Transverse colon (tissue), 4 donors: ENCODE measurements at places on chromosomes 13 and 19.

- DNase-seq: peak; percentile 16
These were observed 1239.8 kb upstream of the MIR17HG start for GRCh38 chr13:90107661-90108060.

DNA sequence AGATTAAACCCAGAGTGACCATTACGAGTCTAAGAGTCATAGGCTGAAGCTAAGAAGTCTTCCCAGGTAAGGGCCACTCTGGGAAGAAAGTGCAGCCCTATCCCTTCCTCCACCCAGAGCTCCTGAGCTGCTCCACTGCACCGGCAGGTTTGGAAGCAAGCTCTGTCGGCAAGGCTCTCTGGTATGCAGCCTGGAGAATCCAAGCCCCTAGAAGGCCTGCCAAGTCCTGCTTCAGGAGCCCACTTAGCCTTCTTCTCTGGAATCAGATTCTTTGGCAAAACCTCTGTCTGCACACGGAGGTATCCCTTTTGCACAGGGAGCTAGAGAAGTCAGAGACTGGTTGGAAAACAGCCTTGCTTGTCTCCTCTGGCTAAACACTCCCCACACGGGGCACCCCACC, 58.5 kb downstream of the CEBPG start:
- DNase-seq: no peak

DNA sequence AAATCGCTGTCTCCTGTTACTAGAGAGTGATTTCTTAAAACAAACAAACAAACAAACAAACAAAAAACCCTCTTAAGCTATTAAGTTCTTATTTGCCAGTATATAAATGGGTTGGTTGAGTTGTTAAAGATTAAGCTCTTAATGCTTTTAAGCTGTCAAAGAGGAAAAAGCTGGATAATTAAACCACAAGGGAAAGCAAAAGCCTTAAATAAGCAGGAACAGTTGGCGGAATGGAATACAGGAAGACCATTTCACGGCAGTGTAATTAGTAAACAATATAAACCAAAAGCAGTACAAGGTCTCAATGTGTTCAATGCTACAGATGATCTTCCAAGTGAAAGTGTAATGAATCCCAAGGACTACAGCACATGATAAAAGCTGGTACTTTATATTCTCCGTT, 32.2 kb upstream of the GGACT start:
- DNase-seq: no peak

GRCh38 chr13:19961489-19961888, 3.0 kb downstream of the ZMYM2 start:
- DNase-seq: no peak

DNA sequence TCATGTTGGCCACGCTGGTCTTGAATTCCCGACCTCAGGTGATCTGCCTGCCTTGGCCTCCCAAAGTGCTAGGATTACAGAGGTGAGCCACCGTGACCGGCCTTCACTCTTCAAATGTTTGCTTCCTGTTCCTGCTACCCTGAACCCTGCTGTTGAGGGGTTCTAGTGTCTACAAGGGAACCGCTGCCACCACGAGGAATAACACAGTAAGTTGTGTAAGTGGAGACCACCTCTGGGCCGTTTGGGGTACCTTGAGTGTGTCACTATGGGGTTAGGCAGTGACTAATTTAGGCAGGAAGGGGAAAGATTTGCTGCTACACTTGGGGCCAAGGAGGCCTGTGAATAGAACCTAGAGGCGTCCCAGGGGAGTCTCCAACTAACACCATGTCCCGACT, 2.2 kb upstream of the MYADM start:
- DNase-seq: no peak

GRCh38 chr19:56272161-56272798, at the start of gene EDDM13:
TSS of gene EDDM13 (plus strand) at chr19:56272748. CDS start at chr19:56272835, 87 bp downstream.
- DNase-seq: no peak

DNA sequence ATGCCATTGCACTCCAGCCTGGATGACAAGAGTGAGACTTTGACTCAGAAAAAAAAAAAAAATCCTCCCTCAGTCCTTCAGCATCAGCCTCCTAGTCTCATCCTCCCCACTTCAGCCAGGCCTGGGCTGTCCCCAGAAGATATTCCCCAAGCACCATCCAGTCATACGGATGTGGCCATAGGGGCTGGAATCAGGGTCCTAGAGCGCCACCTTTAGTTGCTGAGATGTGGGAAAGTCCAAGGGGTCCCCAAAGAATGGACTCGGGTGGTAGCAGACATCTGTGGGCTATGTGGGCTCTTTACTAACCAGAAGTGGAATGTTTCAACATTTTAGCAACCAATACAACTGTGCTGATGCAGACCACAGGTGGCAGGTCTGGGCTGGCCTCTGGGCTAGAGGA, 3.1 kb upstream of the TYROBP start:
- DNase-seq: no peak

DNA sequence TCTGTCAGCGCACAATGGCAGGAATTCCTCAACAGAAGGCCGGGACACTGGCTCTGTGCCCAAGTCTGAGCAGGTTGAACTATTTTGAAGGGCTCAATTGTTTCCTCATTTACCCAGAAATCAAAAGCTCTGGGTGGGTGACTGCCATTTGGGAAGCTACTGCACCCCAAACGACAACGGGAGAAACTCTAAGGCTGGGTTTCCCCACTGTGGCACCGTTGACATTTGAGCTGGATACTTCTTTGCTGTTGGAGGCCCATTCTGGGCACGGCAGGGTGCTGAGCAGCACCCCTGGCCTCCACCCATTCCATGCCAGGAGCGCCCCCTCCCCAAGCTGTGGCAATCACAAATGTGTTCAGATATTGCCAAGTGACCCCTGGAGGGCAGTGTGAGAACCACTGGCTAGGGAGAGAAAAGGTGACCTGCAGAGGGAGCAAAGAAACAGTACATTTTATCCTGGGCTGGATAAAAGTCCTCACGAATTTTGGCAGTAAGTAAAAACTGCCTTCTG, 62.5 kb downstream of the RFX2 start:
- no peak for DNase-seq

- DNase-seq: no peak
These were observed 69.4 kb upstream of the KLF12 start for GRCh38 chr13:74203576-74203975.

DNA sequence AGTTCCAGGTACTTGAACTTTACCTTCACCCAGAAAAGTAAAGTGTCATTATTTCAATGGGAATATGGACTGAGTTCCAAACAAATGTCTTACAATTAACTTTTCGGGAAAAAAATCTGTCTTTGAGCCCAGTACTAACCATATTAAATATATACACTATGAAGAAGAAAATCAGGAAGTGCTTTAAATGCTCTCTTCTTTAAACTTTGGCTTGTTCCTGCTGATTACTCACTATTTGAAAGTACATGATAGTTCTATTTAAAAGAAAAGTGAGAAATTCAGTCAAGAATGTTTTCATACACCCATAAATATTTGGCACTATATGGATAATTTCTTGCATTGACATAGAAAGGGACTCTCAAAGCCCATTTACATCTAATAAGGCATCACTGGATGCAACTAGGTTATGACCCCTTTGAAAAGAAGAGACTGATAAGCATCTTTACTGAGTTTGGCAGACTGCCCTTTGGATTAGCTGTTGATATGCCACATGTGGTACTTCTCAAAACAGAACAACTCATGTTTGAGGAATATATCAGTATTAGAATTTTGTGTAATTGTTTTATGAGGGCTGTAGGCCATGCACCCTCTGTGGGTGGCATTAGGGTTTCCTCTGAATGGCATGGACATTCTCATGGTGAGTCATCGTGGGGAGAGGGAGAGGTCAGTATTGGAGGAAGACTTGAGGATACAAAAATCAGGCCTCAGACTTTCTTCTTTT, 25.0 kb upstream of the VWA8 start:
- no peak for DNase-seq

- DNase-seq: peak; percentile 5
These were observed 734 bp upstream of the LRRC8E start for GRCh38 chr19:7887408-7888144.

- no peak for DNase-seq
These were observed 2.4 kb downstream of the ZBTB45 start for GRCh38 chr19:58516964-58517833.

DNA sequence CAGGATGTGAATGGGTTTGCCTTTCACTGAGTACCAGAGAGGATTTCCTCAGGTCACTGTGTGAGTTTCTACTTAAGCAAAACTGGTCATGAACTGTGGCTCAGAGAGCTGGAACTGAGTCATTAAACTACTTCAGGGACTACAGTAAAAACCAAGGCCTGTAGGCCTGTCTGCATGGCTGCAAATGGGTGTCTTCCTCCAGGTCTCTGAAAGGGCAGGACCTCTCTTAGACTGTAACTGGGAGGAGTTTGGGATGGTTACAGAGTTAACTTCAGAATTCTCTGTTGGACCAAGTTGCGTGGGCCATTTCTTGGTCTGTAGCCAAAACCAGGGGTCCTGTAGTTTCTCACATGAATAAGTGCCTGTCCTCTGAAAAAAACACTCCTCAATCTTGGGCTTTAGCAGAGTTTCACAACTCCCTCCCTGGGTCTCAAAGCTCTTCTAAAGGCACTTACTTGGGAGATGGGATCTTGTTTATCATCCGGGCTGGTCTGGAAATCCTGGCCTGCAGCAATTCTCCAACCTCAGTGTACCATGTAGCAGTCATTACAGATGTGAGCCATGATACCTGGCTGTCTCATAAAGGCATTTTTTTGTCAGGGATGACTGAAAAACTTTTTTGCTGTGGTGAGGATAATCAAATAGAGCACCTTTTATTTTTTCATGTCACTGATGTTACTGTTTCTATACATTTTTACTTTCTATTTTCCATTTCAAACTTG, 19.7 kb downstream of the ZNF714 start:
- no peak for DNase-seq

GRCh38 chr13:61110732-61111131, 304.9 kb downstream of the PCDH20 start:
- DNase-seq: no peak

GRCh38 chr13:38854226-38854625, 136.4 kb downstream of the STOML3 start:
- no peak for DNase-seq
